RWPE2 (cell line): ENCODE measurements at places on chromosomes 7 and 10.
A peak's percentile ranks its signal among the peaks of the same experiment; 100 is the strongest.

DNA sequence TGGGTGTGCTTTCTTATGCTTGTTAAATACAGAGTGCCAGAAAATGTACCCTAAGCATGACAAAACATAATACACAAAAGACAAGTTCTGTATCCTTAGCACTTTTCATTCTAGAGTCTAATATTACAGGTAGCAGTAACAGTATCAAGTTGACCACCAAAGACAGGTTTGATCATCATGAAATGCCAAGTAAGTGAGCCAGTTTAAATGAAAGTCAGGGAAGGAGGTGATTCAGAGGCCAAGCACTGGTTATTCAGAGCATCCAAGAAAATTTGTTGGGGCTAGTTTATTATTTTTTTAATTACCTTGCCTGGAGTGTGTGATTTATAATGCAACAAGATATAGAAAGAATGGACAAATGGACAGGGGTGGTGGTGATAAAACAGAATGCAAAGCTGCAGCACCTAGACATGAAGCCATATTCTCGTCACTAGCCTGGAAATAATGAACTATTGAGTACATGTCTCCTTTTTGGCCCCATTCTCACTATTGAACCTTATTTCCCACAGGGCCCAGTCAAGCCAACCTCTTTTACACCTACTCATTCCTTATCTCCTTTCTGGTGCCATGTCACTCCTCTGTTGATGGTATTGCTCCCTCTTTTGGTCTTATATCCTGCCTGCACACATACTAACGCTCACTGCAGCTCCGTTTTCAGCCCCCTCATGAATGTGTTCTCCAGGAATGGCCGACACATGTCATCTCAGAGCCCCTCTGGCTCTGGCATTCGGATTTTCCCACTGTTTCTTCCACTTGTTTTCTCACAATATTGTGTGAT, 78.6 kb upstream of the GLCCI1 start:
- no peak for DNase-seq

GRCh38 chr10:972763-973162, 15.5 kb upstream of the GTPBP4 start:
- no peak for DNase-seq

DNA sequence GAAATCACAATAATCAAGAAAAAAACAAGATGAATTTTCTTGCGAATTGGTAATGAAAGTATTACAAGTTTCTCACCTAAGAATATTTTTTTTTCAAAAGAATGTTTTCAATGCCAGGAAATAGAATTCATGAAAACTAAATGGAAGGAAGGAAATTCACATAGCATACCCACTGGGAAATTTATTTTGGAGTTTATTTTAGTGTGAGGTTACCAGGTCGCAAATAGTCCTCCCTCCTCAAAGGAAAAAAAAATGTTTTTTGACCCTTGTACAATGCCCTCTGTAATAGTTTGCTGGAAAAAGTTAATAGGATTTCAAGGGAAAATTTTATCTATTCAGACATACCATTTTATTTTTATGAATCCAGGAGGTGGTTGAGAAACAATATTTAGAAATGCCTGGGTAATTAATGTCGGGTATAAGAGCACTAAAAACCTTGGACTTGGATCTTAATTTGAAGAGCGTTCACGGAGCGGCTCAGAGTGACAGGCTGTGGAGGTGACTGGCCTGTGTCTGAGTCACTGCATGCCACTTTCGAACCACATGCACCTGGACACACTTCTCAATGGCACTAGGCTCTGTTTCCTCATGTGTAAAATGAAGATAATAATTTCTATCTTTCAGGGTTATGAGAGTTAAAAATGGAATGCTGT, 28.2 kb downstream of the CUBN start:
- DNase-seq, result no peak

GRCh38 chr10:107415446-107415845, 250.9 kb upstream of the SORCS1 start:
- no peak for DNase-seq

DNA sequence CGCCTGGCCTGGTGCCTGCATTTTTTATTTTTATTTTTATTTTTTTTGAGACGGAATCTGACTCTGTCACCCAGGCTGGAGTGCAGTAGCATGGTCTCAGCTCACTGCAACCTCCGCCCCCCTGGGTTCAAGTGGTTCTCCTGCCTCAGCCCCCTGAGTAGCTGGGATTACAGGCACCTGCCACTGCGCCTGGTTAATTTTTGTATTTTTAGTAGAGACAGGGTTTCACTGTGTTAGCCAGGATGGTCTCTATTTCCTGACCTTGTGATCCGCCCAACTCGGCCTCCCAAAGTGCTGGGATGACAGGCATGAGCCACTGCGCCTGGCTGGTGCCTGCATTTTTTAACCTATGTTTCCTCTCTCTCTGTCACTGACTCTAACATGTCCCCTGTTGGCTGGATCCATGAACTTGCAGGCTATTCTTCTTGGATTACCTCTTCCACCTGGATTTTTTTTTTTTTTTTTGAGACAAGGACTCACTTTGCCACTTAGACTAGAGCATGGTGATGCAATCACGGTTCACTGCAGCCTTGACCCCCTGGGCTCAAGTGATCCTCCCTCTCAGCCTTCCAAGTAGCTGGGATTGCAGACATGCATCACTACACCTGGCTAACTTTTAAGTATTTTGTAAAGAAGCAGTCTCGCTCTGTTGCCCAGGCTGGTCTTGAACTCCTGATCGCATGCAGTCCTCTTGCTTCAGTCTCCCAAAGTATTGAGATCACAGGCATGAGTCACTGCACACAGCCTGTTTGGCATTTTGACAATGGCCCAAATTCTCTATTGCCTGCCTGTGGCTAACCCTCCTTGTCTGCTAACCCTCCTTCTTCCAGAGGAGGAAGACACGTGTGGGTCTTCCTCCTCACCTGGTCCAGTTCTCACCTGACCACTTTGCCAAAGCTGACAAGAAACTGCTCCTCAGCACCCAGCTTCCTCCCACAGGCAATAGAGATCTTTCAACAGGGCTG, 23.0 kb upstream of the PRPF18 start:
- no peak for DNase-seq

GRCh38 chr7:457814-458510, 61.7 kb downstream of the PDGFA start:
- peak; percentile 50 for DNase-seq

DNA sequence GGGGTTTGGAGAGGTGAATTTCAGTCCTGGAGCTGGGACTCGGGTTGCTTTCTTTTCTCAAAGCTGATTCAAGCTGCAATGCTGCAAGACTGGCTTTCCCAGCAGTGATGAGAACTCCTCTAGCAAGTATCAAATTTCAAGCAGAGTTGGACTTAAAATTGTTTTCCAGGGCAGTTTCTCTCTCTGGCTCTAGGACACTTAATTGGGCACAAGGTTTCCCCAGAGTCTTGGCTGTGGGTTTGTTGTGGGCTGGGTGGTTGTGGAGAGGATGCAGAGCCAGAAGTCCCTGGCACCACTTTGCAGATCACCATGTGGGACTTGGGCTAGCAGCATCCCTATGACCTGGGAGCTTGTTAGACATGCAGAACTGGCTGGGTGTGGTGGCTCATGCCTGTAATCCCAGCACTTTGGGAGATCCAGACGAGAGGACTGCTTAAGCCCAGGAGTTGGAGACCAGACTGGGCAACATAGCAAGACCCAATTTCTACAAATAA, 16.8 kb downstream of the AKR1B15 start:
- no peak for DNase-seq

GRCh38 chr7:123797673-123798531, 47.1 kb upstream of the HYAL4 start:
- no peak for DNase-seq

DNA sequence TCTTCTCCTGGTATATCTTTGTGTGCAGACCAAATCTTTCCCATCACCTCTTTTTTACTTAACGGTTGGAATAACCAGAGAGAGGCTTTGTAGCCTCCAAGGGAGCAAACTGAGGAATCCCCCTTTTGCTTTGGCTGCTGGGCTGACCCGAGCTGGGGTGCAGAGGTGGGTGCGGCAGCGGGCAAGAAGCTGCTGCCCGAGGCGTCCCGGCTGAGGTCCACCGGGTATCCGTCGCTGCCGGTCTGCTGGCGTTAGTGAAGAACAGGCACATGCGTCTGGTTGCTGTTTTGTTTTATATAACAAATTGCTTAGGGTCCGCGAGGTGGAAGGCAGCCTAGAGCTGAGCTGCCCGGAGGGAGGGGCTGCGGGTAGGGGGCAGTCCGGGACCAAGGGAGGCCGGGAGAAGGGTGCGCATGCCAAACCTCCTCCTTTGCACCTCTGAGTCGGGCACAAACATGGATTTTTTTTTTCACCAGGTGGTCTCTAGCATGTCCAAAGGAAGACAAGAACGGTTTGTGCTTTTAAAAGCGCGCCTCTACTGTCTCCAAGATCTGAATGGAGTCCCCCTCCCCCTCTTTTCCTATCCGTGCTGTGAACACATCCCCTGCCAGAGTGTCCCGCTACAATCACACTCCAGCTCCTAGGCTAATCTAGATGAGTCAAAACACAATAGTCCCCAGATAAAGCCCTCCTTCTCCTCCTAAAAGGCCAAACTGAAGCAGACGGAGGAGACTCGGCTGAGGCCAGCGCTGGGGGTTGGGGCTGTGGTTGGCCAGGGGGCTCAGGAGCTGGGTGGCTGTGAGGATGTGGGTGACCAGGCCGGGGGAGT, 6.8 kb upstream of the GATA3 start:
- no peak for DNase-seq

- DNase-seq, result no peak
Measured at GRCh38 chr7:101598986-101599771, 29.9 kb downstream of the MYL10 start.

DNA sequence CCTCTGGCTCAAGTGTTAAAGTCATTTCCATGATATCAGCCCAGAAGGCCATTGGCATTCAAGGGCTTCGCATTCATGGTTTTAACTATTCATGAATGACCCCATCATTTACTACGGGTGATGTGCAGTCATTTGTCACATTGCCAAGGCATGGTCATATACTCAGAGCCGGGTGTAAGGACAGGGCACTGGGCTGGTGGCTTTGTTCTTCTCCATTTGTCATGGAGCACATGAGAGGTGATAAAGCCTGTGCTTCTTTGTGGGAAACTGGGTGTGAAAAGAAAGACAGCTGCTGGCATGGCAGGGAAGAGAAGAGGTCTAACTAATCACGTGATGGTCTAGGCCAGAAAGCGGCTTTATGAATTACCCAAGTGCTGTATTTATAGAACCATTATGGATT, 132.2 kb upstream of the PLXNA4 start:
- DNase-seq, result no peak

GRCh38 chr7:101976411-101976810, 159.0 kb downstream of the CUX1 start:
- DNase-seq, result no peak

DNA sequence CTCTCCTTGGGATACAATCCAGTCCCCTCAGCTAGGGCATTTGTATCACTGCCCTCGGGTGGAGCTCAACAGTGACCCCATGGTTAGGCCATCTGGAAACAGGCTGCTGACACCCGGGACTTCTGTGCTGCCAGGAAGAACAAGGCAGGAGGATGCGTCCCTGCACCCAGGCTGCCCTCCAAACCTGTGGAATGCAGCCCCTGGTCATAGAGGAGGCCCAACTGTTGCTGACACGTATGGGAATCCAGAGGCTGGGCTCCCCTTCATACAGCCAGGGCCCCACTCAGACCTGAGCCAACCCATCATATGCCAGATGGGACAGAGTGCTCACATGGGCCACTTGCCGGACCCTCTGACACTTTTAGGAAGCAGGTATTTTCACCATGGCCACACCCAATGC, 45.5 kb upstream of the SRGN start:
- no peak for DNase-seq

GRCh38 chr7:1548438-1548831, 7.6 kb downstream of the TMEM184A start:
- no peak for DNase-seq

GRCh38 chr10:122151121-122151694, 119.9 kb upstream of the BTBD16 start:
- no peak for DNase-seq

- DNase-seq, result no peak
Measured at GRCh38 chr7:108109221-108109908, 20.8 kb downstream of the LAMB4 start.

DNA sequence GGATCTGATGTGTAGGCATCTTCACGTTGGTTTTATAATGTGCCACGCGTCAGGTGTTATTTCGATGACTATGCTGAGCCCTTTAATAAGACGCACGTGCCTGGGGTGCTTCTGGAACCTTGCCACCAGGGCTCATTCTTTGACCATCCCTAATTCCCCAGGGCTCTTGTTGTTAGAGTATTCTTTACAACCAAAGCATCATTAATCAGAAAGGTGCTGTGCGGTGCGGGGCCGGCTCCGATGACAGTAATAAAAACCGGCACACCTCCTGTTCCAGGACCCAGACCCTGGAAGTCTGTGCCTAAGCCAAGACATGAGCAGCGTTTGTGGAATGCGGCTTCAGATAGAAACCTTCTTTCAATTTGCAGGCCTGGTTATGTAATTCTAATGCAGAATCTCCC, 58.4 kb downstream of the MGMT start:
- no peak for DNase-seq

DNA sequence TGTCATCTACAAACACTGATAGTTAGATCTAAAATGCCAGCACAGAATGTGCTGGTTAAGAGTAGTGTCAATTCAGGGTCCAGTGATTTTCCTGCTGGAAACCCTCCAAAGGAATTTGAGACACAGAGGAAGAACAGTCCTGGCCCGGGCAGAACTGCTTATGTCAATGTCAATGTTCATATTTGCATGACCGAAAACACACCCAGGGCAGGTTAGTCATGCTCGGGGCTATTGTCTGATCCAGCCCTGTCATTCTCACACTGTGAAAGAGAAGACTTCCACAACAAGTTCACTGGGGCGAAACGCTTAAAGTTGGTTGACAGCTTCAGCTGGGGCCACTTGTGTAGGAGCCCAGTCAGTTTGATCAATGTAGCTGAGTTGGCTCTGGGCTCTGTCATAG, 139.3 kb downstream of the C1GALT1 start:
- no peak for DNase-seq

- DNase-seq, result no peak
Measured at GRCh38 chr10:35448687-35449662, 112.7 kb downstream of the CCNY start.

GRCh38 chr10:125087897-125088215, 72.5 kb downstream of the CTBP2 start:
- no peak for DNase-seq

DNA sequence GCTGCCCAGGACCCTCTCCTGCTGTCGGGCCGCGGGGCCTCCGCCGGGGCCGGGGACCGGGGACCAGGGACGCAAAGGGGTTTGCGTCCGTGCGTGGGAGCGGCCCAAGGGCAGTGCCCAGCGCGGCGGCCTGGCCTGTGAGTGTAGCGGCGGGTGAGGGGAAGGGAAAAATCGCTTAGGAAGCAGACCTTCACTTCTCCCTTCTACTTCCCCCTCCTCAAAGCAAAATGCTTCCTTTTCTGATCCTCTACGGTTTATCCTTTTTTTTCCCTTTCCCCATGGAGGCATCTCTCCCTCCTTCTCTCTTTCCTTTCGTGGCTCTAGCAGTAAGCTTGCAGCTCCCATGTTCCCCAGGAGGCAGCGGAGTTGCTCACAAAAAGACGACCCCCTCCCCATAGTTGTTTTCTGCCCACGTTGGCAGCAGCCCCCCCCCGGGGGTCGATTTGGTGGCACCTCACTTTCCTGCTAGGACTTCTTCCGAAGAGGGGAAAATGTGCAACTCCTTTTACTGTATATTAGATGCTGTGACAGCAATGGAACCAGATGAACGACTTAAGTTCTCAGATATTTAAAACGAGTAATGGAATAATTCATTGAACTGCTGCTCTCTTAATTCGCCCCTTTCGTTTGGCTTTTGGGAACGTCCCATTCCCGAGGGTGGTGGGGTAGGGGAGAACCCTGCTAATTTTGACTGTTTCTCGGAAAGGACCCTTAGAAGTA, 724 bp downstream of the CAPZA2 start:
- no peak for DNase-seq
